Activated T-helper 17 cell treated with anti-CD3 and anti-CD28 coated beads, Interleukin-2, amount 50 U/mL, for 72 hours (primary cell): ENCODE measurements at places on chromosomes 5 and 9. TPM values are rescaled to one million over a fixed set of nuclear protein-coding genes. Genes with fewer than 3 reads are reported as not detected.

DNA sequence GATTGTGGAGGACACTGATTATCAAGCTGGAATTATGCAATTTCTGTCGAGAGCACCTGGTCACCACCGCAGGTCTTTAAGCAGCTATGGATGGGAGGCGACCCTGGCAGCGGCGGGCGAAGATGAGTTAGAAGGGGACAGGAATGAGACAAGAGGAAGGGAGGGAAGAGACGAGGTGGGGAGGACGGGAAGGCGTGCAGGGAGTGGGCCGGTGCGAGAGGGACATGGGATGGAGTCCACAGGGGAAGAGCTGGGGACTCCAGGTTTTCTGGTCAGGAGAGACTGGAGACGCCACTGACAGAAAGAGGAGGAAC is 192.3 kb downstream of the MELK start:
- no peak for ATAC-seq

GRCh38 chr9:76221423-76221822 is 172.8 kb downstream of the RFK start:
- no peak for ATAC-seq

The GNA14 gene
- total RNA-seq, result not detected

The PLPP1 gene
- 4.8 TPM for total RNA-seq

The PCDHGA9 gene
- total RNA-seq, result not detected

The CDHR2 gene
- 0.69 TPM for total RNA-seq

The MED27 gene
- total RNA-seq, result 19.2 TPM

The FAM153A gene
- 34.0 TPM for total RNA-seq

The PCDHGA8 gene
- total RNA-seq, result not detected

DNA sequence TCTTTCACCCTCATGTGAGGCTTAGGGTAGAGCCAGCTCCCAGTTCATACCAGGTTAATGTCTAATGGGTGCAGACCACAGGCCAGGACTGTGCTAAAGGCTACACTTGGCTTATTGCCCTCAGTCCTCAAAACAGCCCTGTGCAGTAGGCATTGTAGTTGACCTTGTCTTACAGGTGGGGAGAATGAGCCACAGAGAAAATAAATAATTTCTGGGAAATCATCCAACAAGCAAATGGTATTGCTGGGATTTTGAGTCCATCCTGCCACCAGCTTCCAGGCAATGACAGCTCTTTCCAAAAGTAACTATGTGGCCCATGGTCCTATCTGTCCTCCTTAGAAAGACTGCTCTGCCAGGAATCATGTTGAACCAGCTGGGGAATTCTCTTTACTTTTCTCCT is 450.0 kb downstream of the GADD45G start:
- no peak for ATAC-seq

The TNC gene
- not detected for total RNA-seq

The PTGER4 gene
- 42.6 TPM for total RNA-seq

The CDX1 gene
- total RNA-seq, result not detected

DNA sequence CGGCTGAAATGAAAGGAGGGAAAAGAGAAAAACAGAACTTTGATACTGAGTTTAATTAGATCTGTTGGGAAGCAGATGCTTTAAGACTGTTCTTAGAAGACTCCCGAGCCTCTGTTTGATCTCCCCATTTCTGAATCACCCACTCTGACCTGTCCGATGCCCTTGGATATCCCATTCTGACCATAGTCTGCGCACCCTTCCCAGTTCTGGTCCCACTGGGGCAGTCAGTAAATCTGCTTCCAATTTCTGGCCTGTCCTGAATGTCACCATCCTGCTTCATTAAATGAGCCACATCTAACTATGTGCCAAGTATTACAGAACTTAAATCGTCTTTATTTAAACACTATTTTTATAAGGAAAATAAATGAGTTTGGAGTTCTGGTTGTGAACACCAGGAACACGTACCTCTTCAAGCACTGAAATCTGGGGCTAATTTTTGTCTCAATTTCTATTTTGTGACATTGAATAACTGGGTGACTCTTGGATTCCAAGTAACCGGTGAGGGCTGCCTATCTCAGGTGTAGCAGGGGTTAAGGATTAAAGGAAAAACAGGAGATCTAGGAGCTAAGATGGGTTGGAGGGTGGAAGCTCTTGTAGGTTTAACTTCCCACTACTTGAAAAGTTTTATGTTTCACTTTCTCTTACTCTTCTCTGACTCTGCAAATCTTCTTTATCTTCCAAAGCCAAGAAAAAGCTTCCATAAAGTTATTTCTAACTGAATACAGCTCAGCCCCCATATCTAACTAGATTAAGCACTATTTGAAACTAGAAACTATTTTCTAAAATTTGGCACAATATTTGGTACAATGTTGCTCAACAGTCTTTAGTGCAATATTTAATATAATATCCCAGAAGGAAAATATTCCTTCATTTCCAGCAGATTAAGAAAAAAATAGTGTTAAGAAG is 40.1 kb downstream of the ALDH1A1 start:
- ATAC-seq, result no peak

GRCh38 chr5:91556-92263 is at the start of gene PLEKHG4B:
Gene PLEKHG4B (plus strand): TSS chr5:92168. CDS start chr5:92232, 64 bp downstream.
- no peak for ATAC-seq
